Stimulated activated CD4-positive, alpha-beta T cell treated with anti-CD3 and anti-CD28 coated beads, TNF-alpha, amount 100 ng/mL, for 48 hours (primary cell): ENCODE measurements at places on chromosomes 11 and 22.

GRCh38 chr11:72863916-72864315, 49.7 kb downstream of the ATG16L2 start:
- DNase-seq: no peak

DNA sequence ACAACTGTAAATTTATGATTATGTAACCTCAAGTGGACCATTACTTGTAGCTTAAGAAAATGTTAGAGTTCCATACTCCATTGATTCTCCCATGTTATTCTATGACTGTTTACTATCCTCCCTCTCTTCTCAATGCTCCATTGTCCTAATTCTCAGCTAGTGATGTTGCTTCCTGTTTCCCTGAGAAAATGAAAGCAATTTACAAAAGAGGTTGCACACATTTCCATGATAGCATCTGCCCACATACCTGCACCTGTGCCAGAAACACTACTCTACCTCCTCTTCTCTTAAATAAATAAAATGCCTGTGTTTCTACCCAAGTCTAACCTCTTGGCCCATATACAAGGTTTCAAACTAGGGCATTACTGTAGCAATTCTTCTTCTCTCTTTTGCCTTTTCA, 1620.9 kb downstream of the FAM181B start:
- DNase-seq: no peak

- no peak for DNase-seq
Measured at GRCh38 chr11:21511835-21512440, 680.9 kb upstream of the ANO5 start.

- DNase-seq: no peak
Measured at GRCh38 chr11:126949066-126949891, 51.3 kb downstream of the KIRREL3 start.

DNA sequence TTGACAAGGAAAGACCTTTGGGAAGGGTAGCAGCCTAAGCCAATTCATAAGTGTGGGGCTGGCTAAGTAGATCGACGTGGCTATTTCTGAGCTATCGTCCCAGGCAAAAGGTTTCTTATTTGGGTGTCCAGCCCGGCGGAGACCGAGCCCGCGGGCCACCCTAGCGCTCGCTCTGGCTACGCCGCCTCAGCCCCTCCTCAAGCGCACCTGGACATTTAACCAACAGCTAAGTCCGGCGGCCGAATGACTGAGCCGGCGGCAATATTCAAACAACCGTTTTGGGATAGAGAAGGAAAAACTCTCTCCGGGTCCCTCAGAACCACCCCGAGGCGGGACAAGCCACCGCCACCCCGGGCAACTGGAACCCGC, 457 bp downstream of the RNF141 start:
- DNase-seq: no peak

GRCh38 chr11:117827521-117828511, 3.3 kb upstream of the FXYD2 start:
- no peak for DNase-seq

DNA sequence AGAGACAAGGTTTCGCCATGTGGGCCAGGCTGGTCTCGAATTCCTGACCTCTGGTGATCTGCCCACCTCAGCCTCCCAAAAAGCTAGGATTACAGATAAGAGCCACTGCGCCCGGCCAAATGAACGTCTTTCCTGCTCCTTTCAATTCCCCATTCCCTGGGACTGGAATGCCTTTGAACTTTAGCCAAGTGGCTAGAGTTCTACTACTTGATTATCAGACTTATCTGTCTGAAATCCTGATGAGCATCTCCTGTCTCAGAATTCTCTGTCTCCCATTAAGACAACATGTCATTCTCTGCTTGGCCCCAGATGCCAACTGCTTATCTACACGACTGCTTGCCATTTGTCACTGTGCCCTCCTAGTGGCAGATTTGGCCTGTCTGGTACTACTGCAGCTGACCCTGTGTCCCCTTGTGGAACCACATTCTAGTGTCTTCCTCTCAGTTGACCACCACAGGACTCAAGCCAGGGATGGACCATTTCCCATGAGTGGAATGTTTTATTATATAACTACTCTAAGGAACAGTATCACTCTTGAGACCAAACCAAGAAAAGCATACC, 33.1 kb upstream of the IPO7 start:
- DNase-seq: no peak

DNA sequence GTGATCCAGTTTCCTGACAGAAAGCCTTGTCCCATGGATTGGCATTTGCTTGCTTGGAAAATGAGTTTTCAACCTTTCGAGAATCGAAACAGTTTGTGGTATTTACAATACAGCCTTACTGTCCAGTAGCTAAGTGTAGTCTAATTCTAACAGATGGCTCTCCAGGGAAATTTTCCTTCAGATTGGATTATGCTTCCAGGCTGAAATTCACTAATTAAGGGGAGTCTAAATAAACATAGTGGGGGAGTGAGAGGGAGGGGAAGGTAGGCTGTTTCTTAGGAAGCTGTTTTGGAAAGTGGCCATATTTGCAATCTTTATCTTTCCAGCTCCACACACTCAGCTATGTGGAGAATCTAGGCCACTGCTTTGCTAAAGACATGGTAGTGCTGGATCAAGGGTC, 81.3 kb downstream of the SYT9 start:
- no peak for DNase-seq

- DNase-seq: no peak
Measured at GRCh38 chr11:70695086-70695960, 297.0 kb downstream of the CTTN start.

DNA sequence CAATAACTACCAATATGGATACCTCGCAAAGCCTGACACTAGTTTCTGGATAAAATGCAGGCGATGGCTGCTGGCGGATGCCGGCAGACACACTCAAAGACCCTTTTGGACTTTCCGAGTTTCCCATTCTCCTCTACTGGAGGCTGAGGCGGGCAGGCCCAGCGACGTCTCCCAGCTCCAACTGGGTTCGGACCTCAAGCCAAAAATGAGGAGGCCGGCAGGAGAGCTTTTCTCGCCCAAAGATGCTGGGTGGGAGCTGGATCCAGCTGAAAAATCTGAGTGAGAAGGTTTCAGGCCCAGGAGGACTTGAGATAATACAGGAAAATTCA, 428 bp upstream of the FEZ1 start:
- DNase-seq: no peak

GRCh38 chr11:130817330-130817944, 98.8 kb downstream of the SNX19 start:
- DNase-seq: no peak

DNA sequence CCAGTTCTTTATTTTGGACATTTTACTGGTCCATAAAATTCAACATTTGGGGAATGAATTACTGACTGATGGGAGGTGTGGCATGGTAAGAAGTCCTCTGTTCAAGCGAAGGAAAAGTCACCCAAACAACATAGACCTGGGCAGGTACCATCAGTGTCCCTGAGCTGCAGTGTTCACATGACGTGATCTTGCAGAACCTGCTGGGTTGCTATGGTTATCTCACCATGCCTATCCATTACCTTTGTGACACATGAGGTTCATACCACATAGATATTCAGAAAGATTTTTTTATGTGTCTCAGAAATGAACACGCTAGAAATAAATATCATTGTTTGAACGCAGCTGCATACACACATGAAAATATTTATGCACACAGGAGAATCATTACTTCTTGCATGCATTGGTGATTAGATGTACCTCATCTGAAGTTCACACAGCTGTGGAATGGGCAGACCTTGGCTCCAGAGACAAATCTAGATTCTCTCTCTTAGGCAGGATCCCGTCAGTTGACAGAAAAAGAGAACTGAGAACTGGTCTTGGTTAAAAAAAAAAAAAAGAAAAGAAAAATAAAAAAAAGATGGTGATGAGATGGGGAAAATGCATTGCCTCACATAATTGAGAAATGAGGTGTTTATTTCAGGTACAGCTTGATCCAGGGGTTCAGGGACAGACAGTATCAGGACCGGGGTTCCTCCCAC, 21.4 kb upstream of the RCN1 start:
- DNase-seq: no peak

GRCh38 chr11:128575961-128576350, 11.4 kb downstream of the ETS1 start:
- no peak for DNase-seq

GRCh38 chr11:92329646-92330045, 105.0 kb downstream of the FAT3 start:
- DNase-seq: no peak

GRCh38 chr11:65152122-65152521, 17.8 kb upstream of the SYVN1 start:
- DNase-seq: no peak

DNA sequence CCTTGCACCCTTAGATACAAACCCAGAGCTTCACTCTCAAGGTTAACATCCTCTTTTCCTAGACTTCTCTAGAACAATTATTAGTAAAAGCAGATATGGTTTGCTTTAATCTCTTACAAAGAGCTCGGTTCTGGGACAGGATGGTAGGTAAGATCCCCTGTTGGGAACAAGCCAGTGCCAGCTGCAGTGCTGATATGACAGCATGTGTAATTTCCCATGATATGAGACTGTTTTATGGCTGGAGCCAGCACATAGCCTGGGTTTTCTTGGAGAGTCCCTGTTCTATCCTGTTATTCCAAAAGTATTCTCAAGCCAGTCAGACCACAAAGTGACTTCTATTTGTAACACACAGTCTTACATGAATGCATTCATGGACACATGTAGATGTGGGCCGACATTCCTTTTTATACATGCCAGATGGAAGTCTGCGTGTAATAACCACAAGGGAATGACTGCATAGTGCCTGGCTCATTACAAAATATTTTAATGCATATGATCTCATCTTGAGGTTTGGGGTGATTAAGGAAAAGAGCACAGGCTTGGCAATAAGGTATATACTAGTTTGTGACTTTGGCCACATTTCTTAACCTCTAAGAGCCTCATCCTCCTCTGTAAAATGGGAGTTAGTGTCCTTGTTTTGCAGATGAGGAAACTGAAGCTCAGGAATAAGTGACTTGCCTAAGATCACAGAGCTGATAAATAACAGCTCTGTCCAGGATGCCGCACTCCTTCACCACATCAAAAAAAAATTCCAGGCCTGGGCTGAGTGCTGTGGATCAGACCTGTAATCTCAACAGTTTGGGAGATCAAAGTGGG, 21.8 kb downstream of the CLMP start:
- DNase-seq: no peak

DNA sequence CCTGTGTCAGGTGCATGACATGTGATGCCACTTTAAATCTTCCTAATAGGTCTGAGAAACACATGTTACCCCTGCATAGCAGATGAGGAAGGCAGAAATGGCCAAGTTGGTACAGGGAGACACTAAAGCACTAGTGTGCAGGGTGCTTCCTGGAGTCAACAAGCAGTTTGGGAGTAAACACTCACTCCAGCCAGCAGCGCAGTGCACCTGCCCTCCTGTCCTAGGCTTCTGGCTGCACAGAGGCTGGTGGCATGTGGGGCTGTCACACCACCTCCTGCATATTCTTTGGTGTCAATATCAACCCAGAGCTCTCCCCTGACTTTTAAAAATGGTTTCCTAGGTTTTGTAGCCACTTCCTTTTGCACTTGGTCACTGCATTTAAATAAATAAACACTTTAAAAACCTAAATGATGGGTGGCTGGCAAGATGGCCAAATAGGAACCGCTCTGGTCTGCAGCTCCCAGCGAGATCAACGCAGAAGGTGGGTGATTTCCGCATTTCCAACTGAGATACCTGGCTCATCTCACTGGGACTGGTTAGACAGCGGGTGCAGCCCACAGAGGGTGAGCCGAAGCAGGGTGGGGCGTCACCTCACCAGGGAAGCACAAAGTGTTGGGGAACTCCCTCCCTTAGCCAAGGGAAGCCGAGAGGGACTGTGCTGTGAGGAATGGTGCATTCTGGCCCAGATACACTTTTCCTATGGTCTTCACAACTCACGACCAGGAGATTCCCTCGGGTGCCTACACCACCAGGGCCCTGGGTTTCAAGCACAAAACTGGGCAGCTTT, 33.5 kb downstream of the GAB4 start:
- no peak for DNase-seq

GRCh38 chr22:25048659-25049647, 96.4 kb downstream of the KIAA1671 start:
- no peak for DNase-seq

- no peak for DNase-seq
Measured at GRCh38 chr22:29336751-29337490, 21.4 kb upstream of the RASL10A start.

DNA sequence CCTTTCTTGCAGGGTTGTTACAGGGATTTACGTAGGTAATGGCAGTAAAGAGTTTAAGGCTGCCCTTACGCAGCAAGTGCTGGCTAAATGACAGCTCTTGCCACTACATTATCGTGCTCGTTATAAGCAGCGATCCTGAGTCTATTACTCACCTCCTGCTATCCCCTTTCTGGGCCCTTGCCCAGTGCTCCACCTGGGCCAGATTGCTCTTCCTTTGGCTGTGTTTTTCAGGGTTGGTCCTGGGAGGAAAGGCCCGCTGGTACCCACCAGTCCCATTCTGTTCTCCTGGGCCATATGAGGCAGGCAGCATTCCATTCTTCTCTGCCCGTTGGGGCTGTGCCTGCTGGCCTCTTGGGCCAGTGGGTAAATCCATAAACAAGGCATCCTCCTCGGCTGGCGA, 87.5 kb downstream of the C11orf58 start:
- DNase-seq: no peak

DNA sequence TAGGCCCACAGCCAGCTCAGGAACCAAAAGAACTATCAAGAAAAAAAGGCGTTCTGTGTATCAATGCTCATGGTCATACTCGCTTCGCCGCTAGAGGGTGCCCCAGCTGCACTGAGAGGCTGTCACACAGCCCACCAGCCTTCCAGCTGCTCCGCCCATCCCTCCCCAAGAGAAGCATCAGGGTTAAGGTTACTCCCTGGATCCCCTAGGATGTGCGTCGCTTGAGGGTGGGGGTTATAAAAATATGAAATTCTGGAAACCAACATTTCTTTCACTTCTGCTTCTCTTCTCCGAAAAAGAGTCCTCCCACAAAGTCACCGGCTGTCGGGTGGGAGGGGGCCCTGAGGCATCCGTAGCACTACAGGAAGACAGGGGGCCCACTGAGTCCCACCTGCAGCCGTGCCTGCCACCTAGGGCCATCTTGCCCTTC, 1.7 kb downstream of the CBX6 start:
- peak; percentile 74 for DNase-seq

GRCh38 chr22:33028234-33028633, 29.9 kb downstream of the SYN3 start:
- no peak for DNase-seq

- no peak for DNase-seq
Measured at GRCh38 chr11:80849253-80849652, 1408.4 kb upstream of the TENM4 start.

DNA sequence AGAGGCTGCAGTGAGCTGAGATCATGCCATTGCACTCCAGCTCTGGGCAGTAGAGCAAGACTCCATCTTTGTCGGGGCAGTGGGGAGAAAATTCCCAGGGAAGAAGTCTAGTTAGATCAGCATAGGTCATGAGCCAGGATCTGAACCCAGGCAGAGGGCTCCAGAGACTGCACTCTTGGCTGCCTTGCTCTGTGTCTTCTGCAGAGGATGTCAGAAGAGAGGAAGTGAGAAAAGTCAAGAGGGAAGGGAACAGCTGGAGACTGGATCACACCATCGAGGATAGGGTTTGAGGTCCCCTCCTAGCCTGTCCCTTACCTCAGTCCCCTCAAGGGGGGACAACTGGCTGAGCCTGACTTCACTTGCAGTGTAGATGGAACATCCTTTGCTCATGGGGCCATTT, 5.8 kb downstream of the MYOD1 start:
- DNase-seq: no peak

- DNase-seq: no peak
Measured at GRCh38 chr11:17161515-17161914, 46.3 kb downstream of the PIK3C2A start.

- no peak for DNase-seq
Measured at GRCh38 chr11:71164186-71164585, 88.2 kb downstream of the SHANK2 start.
